NCI-H1092 (cell line): ENCODE measurements at places on chromosomes 6 and 20.
A peak's percentile ranks its signal among the peaks of the same experiment; 100 is the strongest.

DNA sequence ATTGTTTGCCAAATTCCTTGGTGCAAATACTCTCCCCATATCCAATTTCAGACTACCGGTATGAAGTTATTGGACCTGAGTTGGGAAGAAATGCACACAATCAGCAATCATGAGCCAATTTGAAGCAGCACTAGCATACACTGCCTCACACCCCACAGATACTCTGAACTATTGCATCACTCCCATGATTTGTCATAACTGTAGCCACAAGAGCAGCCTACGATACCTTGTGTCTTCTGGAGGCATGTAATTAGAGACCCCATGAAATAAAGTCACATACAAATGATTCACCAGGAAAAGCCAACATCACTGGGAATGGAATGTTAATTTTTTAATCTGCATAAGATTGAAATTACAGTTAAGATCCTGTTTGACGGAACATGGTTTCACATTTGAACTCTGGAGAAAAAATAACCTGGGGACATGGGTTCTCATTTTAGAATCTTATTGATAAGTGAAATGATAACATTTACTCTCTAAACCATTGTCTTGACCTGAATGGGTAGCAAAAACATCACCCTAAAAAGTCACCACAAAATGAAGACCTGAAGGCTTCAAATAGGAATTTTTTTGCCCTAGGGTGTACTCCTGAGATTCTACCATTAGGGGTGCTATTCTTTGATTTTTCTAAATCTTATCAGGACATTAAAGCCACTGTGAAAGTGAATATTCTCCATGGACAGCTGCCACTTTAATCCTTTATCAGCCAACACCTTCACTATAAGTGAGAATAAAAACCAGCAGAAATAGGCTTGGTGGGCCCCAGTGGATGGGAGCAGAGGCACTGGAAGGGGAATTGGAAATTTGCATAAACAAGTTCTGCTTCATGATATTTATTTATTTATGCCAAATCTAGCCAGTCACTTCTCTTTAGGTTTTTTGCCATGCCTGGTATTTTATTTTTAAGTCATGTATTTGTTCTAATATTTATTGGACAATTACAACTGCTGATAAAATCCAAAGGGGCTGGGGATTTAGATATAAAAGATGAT, 34.5 kb upstream of the HBS1L start:
- DNase-seq = no peak

DNA sequence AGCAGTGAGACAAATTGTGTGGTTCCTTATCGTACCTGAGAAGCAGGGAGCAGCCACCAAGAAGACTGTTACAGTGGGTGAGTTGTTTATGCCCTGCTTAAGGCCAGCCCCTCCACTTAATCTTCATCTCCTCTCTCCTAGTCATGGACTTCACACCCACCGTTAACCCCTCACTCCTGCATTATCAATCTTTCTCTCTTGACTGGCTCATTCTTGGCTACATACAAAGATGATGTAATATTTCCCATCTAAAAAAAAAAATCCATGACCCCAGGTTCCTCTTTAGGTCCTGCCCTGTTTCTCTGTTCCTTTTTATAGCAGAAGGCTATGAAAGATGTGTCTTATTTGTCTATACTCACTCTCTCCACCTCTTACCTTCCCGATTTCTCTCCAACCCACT, 72.4 kb downstream of the SHLD1 start:
- DNase-seq = no peak

GRCh38 chr6:24214984-24215383, 89.0 kb downstream of the NRSN1 start:
- no peak for DNase-seq

- no peak for DNase-seq
These were observed 446.7 kb downstream of the BMP2 start for GRCh38 chr20:7214081-7214740.

DNA sequence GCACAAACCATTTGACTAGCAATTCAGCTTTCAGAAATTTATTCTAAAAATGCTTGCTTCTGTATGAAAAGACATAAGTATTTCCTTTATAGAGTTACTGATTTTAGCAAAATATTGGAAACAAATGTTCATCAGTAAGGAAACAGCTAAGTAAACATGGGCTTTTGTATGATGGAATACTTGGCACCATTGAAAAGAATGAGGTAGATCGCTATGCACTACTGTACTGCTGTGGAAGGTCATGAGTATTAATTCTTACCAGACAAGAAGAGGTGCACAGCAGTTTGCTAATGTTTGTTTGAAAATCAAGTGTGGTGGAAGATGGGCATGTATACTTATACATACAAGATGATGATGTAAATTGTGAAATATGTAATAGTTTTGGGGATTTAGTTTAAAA, 73.0 kb downstream of the FARS2 start:
- DNase-seq = no peak

DNA sequence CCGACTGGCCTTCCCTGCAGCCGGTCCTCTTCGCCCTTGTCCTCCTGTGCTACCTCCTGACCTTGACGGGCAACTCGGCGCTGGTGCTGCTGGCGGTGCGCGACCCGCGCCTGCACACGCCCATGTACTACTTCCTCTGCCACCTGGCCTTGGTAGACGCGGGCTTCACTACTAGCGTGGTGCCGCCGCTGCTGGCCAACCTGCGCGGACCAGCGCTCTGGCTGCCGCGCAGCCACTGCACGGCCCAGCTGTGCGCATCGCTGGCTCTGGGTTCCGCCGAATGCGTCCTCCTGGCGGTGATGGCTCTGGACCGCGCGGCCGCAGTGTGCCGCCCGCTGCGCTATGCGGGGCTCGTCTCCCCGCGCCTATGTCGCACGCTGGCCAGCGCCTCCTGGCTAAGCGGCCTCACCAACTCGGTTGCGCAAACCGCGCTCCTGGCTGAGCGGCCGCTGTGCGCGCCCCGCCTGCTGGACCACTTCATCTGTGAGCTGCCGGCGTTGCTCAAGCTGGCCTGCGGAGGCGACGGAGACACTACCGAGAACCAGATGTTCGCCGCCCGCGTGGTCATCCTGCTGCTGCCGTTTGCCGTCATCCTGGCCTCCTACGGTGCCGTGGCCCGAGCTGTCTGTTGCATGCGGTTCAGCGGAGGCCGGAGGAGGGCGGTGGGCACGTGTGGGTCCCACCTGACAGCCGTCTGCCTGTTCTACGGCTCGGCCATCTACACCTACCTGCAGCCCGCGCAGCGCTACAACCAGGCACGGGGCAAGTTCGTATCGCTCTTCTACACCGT, 6.1 kb downstream of the UBD start:
- DNase-seq = no peak

- no peak for DNase-seq
These were observed 708.9 kb upstream of the CITED2 start for GRCh38 chr6:140083375-140083774.

- DNase-seq = no peak
These were observed 226.5 kb downstream of the CBLN4 start for GRCh38 chr20:55778796-55779195.

DNA sequence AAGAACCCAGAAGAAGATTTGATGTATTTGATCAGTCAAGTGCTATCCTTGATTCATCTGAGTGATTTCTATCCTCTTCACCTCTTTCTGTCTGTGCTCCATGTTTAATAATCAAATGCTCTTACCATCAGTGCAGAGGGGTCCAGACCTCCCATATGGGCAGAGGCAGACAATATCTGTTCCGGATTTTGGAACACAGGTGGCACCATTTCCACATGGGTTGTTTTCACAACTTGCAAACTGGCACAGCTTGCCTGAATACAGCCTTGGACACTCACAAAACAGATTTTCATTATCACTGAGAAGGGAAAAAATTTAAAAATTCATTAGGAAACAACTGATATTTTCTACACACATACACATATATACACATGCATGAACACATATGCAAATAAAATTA, 228.5 kb downstream of the PHF3 start:
- DNase-seq = no peak

DNA sequence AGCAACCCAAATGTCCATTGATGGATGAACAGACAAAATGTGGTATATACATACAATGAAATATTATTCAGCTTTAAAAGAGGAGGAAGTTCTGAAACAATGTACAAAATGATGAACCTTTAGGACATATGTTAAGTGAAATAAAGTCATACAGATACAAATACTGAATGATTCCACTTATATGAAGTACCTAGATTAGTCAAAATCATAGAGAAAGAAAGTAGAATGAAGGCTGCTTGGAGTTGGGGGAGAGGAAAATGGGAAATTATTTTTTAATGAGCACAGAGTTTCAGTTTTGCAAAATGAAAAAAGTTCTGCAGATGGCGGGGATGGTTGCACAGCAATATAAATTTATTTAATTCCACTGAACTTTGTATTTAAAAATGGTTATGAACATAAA, 12.4 kb downstream of the COL19A1 start:
- no peak for DNase-seq

- no peak for DNase-seq
These were observed 7.4 kb downstream of the RPL10A start for GRCh38 chr6:35475573-35475972.

GRCh38 chr6:52388790-52389189, 26.8 kb downstream of the PAQR8 start:
- no peak for DNase-seq

GRCh38 chr6:51972659-51973058, 114.8 kb downstream of the PKHD1 start:
- no peak for DNase-seq

DNA sequence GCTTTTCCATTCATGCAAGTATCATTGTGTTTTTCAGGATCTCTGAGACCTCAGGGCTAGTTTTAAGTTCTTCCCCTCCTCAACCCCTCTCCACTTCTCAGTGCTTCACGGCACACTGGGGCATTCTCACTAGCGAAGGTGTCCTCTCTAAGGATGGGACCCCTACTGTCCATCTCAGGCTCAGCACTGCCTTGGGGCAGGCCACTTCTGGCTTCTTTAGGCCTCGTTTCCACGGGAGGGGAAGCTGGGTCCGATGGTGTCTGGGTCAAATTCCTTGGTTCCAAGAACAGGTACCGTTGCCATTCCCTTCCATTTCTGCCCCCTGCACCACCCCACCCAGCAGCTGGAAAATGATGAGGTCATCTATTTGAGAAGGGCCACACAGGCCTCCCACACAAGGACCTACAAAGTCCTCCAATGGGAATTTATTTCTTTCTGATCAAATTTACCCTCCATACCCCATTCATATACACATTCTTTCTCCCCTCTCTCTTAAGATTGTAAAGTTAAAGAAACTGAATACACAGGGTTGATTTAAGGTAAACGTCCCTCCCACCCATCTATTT, 17.2 kb downstream of the GNAS start:
- no peak for DNase-seq

- no peak for DNase-seq
These were observed 96.3 kb downstream of the PRDM1 start for GRCh38 chr6:106182455-106182854.

- DNase-seq = peak; percentile 47
These were observed 1.7 kb downstream of the THBS2 start for GRCh38 chr6:169251822-169252504.

DNA sequence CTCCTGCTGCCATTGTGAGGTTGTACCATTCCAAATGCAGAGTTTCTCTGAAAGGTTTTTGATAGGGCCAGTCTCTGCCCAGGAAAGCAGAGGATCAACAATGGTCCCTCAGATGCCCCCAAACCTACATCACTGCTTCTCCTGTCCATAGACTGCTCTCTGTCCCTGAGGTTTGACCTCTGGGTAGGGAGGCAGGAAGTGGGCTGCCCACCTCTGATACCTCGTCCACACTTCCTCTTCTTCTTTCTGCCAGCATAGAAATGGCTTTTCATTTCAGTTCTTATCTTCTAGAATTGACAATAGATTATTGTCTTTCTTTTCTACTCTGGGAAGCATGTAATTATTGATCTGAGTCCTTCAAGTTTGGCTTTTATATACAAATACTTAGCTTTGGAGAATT, 170.6 kb downstream of the TRMT11 start:
- DNase-seq = no peak

- DNase-seq = no peak
These were observed 42.7 kb upstream of the ZNF831 start for GRCh38 chr20:59120919-59121318.

- no peak for DNase-seq
These were observed 476.5 kb upstream of the MAP3K7 start for GRCh38 chr6:91063362-91063761.

- no peak for DNase-seq
These were observed 105.4 kb upstream of the AFDN start for GRCh38 chr6:167721291-167721690.

DNA sequence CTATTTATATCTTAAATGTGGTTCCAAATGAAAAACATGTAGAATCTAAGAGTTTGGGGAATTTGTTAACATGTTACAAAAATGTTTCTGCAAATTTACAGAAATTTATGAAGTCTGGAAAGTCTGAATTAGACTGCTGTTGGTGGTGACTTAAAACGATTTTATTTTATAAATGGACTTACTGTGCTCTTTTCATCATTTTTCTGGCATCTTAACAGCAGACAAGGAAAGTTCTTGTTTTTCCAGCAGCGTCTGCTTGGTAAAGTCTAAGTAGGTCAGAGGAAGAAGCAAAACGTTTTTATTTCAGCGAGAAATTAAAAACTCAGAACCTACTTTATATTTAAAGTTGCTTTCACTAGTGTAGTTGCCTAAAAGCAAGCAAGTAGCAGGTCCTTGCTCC, 48.6 kb upstream of the COL9A1 start:
- DNase-seq = no peak

DNA sequence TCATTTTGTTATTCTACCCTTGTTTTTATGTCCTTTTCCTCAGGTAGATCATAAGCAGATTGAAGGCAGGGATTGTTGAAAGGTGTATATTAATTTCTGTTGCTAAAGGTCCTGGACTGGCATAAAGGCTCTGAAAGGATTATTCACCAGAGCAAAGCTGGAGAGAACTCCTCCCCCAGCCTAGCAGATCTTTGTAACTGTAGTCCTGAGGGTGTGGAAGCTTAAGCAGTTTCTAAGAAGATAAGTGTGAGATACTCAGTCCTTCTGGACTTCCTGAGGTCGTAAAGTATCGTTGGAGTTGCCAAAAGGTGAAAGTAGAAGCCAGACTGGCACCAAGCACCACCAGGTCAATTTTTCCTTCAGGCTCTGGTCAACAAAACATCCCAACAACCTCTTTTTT, 24.2 kb downstream of the CGA start:
- no peak for DNase-seq

DNA sequence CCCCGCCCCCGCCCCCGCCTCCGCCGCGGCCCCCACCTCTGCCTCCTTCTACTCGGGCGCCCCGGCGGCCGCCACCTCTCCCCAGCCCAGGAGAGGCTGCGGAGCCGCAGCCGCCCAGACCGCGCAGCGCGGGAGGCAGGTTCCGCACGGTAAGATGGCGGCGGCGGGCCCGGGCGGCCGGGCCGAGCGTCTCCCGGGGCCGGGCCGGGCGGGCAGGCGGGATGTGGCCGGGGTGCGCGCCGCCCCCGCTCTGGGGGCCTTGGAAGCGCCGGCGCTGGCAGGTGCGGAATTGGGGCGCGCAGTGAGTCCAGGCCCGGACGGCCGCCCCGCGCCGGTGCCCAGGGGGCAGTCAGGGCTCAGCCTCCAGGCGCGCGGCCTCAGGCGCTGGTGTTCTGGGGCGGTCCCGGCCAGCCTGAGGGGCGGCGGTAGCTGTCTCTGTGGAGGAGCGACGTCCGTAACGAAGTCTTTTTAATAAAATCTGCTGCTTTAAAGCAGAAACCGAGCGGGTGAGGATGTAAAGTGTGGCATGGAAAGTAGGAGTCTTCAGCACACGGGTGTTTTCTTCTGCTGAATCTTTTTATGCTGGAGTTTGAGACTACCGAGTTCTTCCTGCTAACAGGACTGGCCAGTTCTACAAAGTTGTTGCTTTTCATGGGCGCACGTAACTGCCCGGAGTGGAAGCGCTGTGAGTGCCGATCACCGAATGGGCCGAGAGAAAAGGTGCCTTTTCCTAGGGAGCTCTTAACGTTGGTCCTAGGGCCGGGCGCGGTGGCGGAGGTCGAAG, at the start of gene GID8:
Gene GID8, plus strand, starts transcription at position 43 of the 784 bp plus-strand sequence. CDS start 3,356 bp downstream, outside the sequence.
- DNase-seq = no peak
